Activated B cell treated with CpG ODN at 0.5 μM for 24 hours (primary cell): ENCODE measurements at places on chromosomes 4 and X. TPM values are rescaled to one million over a fixed set of nuclear protein-coding genes. Genes with fewer than 3 reads are reported as not detected.

GRCh38 chrX:56786889-56787733, 58.1 kb downstream of the NBDY start:
- DNase-seq, result no peak

- no peak for DNase-seq
Observed at GRCh38 chr4:30208731-30209435, 511.3 kb upstream of the PCDH7 start.

- DNase-seq, result no peak
Observed at GRCh38 chr4:79250887-79251286, 75.0 kb downstream of the NAA11 start.

DNA sequence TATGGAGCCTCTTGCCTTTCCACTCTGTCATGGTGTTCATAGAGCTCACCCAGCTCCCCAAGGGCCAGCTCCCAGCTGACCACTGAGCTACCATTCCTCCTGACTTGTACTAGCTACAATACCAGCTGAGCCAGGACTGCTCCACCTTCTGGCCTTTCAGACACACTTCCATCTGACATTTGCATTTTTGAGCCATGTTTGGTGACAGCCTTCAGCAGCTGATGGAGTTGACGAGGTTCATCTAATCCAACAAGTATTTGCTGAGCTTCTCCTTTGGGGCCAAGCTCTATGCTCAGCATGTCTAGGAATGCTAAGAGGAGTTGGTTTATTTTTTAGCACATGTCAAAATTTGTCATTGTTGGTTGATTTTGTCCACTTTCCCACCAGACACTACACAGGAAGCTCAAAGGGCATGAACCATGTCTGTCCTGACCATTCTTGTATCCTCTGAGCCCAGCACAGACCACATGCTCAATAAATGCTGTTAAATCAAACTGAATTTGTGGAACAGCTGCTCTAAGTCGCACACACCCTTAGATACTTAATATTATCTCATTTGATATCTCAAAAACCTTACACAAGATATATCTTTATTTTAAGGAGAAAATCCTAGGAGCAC, 142.6 kb upstream of the PPARGC1A start:
- no peak for DNase-seq

- no peak for DNase-seq
Observed at GRCh38 chrX:109362101-109362500, 119.8 kb downstream of the GUCY2F start.

DNA sequence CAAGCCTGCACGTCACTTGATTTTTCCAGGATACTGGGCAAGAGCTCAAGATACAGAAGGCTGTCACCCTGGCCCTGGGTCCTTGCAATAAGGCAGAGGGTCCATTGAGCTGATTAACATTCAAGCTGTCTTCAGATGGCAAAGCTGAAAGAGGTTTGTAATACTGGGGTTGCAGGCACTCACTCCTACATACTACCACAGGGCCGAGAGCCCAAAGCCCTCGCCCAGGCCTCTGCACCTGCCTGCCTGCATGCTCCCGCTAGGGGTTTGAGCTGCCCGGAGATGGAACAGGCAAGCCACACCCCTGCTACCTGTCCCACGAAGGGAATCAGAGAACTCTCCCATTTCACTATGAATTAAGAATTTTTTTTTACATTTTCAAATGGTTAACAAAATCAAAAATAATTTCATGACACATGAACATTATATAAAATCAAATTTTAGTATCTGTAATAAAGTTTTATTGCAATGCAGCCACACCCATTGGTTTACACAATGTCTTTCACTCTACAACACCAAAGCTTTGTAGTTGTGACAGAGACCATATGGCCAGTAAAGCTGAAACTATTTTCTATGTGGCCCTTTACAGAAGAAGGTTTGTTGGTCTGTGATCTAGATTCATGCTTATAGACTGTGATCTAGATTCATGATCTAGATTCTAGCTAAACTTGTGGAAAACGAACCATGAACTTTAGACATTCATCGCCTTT, 530.4 kb upstream of the IGFBP7 start:
- DNase-seq, result no peak

DNA sequence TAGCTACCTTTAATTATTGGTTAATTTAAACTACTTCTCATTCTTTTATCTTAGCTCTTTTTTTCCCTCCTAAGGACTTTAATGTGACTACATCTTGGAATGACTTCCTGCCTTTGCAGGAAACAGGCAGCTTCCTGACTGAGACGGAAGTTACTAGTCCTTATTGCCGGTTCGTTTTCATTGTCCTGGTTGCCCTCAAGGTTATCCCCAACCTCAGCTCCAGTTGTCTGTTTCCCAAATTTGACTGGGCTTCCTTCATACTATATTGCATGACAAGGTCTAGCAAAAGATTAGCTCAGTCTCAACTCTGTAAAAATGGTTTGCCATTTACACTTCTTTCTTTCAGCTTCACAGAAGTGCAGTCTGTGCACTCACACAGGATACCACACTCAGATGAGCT, 109.9 kb upstream of the DDX53 start:
- no peak for DNase-seq

DNA sequence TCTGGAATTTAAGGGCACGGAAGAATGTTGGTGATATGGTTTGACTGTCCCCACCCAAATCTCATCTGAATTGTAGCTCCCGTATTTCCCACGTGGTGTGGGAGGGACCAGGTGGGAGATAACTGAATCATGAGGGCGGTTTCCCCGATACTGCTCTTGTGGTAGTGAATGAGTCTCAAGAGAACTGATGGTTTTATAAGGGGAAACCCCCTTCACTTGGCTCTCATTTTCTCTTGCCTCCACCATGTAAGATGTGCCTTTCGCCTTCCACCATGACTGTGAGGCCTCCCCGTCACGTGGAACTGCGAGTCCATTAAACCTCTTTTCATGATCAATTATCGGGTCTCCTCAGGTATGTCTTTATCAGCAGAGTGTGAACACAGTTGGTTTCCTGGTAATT, 25.6 kb upstream of the DHRSX start:
- no peak for DNase-seq

DNA sequence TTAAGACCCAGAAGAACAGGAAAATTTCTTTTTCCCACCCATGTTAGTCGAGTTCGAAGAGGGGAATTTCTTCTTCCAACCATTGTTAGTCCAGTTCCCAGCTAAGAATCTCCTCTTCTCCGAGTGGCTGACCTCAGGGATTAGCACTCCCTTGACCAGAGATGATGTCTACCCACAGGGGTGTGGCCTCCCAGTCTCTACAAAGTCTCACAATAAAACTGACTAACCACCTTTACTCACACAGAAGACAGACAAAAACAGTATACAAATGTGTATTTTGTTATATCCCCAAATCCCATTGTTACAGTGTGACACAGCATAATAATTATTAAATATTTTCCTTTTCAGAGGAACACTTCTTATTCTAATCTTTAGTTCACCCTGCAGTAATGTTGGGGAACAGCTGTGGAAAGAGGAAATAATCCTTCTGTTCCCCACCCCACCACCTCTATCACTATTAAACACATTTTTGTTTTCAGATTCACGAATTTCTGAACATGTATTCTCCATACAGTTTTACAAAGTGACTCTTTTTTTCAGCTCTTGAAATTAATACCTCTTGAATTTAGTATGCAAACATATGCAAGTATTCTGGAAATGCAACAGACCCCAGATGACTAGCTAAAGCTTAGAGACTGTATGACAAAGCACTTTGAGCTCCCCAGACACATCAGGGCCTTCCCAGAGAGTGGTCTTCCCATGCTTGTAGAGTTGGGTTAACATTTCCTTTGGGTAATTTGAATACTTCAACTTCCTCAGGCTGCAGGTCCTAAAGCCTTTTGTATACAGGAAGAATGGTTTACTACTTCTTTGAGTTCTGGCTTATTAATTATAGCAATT, 62.5 kb upstream of the NFKB1 start:
- DNase-seq, result no peak

- no peak for DNase-seq
Observed at GRCh38 chrX:68651110-68651509, 3.6 kb downstream of the STARD8 start.

DNA sequence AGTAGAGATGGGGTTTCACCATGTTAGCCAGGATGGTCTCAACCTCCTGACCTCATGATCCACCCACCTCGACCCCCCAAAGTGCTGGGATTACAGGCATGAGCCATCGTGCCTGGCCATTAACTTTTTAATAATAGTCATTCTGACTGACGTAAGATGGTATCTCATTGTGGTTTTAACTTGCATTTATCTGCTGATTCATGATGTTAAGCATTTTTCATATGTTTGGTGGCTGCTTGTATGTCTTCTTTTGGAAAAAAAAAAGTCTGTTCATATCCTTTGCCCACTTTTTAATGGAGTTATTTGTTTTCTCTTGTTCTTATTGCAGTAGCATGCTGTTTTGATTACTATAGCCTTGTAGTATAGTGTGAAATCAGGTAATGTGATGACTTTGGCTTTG, 45.8 kb downstream of the ANXA10 start:
- no peak for DNase-seq

GRCh38 chr4:63618883-63619718, 790.1 kb downstream of the TECRL start:
- no peak for DNase-seq

- no peak for DNase-seq
Observed at GRCh38 chr4:13535118-13535517, 9.2 kb downstream of the NKX3-2 start.

- no peak for DNase-seq
Observed at GRCh38 chr4:120025516-120025915, 41.1 kb downstream of the MAD2L1 start.

DNA sequence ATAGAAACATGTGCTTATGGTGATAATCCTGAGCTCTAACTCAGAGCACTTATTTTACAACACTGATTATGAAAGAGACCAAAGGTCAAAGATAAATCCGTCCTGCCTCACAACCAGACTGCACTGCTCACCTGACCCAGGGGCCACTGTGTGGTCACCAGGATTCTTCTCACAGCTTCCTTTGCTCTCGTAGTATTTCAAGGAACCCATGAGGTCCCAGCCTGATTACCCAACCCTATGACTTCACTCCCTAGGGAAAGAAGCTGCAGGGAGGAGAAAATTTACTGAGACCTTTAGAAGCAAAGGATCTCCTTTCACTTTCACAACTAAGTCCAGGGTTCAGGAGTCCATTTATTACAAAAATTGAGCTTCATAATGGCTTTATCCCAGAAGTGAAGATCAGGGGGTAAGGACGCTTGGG, 9.6 kb downstream of the SLC25A5 start:
- DNase-seq, result no peak

- no peak for DNase-seq
Observed at GRCh38 chr4:128480945-128481344, 193.3 kb upstream of the PGRMC2 start.

GRCh38 chr4:47483745-47484144, 1.3 kb upstream of the ATP10D start:
- DNase-seq, result no peak

DNA sequence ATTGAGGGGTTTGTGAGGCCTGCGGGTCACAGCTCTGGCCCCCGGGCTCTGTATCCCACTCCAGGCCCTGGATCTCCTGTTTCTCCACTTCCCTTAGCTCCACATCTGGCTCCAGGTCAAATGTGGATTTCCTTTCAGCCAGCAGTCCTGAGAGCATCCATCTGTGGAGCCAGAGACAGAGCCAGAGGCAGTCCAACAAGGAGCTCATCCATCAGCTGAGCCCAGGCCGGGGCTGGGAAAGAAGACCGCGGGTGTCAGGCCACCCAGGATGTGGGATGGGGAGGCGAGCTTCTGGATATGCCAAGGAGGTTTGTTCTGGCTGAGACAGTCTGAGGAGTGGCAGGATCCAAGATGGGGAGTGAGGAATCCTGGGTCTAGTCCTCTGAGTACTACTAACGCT, 91.7 kb downstream of the EFNB1 start:
- DNase-seq, result no peak

DNA sequence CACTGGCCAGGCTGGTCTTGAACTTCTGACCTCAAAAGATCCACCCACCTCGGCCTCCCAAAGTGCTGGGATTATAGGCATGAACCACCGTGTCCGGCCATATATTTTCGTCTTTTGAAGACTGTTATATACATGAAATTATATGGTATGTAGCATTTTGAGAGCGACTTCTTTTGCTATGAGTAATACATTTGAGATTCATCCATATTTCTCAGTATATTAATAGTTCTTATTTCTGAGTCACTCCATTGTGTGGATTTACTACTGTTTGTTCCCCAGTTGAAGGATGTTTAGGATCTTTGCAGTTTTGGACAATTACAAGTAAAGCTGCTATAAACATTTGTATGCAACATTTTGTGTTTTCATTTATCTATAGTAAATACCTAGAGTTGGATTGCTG, 34.9 kb downstream of the GNL3L start:
- no peak for DNase-seq

GRCh38 chr4:157713342-157713741, 459.5 kb downstream of the GASK1B start:
- no peak for DNase-seq

DNA sequence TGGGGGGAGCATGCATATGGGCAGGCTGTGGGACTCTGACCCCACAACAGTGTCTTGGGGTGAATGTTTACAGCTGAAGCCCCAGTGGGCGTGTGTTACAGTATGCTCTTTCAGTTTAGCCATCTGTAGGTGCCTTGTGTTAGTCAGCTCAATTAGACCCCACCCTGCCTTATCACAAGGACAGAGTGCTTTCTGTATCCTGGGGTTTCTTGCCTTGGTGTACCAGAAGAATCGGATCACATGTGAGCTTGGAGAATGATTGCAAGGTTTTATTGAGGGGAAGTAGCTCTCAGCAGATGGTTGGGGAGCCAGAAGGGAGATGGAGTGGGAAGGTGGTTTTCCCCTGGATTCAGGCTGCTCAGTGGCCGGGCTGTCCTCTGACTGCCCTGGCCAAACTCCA, 27.3 kb downstream of the SH3BGRL start:
- no peak for DNase-seq

DNA sequence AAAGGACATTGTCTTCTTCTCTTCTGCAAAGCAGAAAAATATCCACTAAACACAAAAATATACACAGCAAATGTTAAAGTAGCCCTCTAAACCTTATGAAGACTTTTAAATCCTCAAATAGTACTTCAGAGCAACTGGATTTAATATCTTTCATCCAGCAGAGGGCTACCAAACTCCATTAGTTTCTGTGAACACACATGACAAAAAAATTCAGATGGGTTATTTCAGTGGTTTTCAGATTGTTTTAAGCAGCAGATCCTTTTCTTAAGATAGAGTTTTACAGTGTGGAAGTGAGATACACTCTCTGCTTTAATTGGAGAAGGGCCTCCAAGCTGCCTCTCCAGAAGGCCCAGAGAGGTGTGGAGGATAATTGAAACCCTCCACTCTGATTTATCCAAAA, 56.7 kb downstream of the ANK2 start:
- DNase-seq, result no peak

- no peak for DNase-seq
Observed at GRCh38 chr4:186724058-186724863, 605 bp upstream of the FAT1 start.

Gene CCNG2
- 32.0 and 34.6 TPM in 2 replicates for total RNA-seq

Gene NSG1
- not detected in 2 replicates for total RNA-seq

Gene AFAP1
- total RNA-seq, result 0.10 and 0.24 TPM in 2 replicates

Gene DDX60
- total RNA-seq, result 17.6 and 17.9 TPM in 2 replicates

Gene MAML3
- 1.9 and 2.6 TPM in 2 replicates for total RNA-seq

Gene PDCL2
- not detected in 2 replicates for total RNA-seq

Gene POLN
- total RNA-seq, result 1.4 and 1.7 TPM in 2 replicates

Gene HPGD
- 0.07 TPM in 1 of 2 replicates, not detected in the other for total RNA-seq
